ENCODE measurements at places on chromosomes 5 and 9.
A peak's percentile ranks its signal among the peaks of the same experiment; 100 is the strongest.

GRCh38 chr5:100840370-100840769, 62.7 kb downstream of the ST8SIA4 start:
- DNase-seq: no peak

DNA sequence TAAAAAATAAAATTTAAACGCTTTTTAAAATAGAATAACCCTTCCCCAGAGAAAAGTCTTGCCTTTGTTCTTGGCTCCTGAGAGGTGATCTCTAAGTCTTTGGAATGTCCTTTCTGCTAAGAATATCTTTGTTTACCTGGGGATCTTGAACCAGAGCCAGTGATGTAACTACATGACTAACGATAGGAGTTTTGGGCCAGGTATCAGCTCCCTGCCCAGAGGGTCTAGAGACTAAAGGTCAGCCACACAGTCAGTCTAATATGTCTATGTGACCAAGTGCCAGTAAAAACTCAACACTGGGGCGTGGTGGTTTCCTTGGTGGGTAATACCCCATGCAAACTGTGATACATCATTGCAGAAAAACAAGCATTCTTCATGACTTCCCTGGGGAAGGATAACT, 1351.9 kb upstream of the C9orf72 start:
- no peak for DNase-seq

GRCh38 chr9:135554718-135555117, 6.8 kb upstream of the PAEP start:
- no peak for DNase-seq

GRCh38 chr5:82918311-82919031, 158.7 kb downstream of the TMEM167A start:
- DNase-seq: no peak

GRCh38 chr5:112931473-112931872, 9.4 kb upstream of the REEP5 start:
- no peak for DNase-seq

GRCh38 chr5:89283728-89284493, 400.9 kb upstream of the MEF2C start:
- no peak for DNase-seq

- DNase-seq: no peak
These were observed 137.9 kb upstream of the BASP1 start for GRCh38 chr5:17079562-17079961.

GRCh38 chr5:151195622-151196021, 28.3 kb downstream of the CCDC69 start:
- peak; percentile 23 for DNase-seq

DNA sequence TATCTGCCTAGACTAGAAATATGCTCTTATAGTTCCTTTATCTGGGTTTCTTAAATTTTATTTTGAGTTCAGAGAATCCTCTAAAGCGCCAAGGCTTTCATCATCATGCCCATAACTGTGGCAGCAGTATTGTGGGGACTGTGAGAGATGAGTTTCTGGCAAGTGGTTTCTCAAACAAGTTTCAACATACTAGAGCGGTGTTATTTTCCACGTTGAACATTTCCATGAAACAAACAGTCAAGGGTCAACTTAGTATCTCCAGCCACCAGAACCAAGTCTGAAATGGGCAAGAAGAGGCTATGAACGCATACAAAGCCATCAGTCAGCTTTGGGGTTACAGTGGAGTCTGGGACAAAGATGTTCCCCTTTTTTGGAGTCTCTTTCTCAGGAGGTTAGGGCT, 40.3 kb downstream of the SERINC5 start:
- no peak for DNase-seq

DNA sequence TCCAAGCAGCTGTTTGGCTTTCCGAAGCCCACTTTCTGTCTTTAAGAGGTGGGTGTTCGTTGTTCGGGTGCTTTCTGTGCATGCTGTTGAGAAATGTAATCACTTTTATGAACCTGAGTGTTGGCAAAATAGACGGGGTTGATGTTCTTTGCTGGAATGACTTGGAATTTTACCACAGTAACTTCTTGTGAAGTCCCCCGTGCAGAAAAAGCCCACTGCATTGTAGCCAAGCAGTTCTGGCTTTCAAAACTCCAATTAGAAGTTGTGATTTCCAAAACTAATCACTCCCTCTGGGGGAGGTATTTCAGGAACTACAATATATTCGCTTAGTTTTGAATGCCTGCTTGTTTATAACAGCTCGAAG, 111.1 kb downstream of the PAM start:
- no peak for DNase-seq

DNA sequence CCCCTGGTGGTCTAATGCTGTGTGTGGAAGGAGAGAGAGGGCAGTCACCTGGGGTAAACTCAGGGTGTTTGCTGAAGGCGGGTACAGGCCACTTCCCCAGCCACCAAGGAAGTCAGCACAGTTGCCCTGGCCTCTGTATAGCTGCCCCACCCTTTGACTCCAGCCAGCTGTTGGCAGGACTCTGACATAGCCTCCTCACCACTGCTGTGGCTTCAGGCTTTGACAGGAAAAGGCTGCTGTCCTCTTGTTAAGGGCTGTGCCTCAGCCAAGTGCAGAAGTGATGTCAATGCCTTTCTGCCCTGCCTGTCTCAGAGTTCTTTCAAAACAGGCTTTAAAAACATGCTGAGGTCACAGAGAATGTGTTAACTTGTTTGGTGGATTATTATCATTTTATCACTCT, 487.2 kb upstream of the KLF4 start:
- no peak for DNase-seq

DNA sequence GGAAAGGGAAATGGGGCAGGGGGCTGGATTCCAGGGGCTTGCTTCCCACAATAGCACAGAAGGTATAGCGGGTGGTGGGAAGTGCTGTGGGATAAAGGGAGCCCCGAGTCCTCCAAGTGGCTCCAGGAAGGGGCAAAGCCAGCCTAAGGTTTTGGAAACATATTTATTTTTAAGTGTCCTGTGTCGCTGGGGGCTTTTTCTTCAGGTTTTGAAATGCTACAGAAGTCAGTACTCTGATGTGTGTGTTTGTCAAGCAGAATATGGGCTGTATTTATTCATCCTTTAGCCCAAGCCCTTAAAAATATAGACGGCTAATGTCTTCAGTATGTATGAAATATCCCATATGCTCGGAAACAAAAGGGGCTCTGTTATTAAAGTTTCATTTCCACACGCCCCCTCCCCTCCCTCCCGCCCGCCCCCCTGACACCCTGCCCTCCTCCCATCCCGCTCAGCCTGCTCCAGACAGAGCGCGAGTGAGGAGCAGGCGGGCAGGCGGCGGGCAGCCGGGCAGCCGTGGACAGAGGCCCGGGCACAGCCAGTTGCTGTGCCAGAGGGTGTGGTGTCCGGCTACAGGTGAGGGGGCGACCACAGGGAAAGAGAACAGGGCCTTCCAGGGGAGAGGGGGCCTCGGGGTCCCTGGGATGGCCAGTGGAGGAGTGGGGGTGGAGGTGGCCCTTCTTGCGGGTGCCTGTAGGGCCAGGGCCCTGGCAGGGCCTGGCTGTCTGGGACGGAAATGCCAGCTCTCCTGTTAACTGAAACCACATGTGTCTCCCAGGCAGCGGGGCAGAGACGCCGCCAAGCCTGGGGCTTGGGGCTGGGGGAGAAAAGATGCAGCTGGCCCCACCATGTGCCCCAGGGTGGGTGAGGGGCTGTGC, 39.6 kb upstream of the SYNPO start:
- DNase-seq: no peak

DNA sequence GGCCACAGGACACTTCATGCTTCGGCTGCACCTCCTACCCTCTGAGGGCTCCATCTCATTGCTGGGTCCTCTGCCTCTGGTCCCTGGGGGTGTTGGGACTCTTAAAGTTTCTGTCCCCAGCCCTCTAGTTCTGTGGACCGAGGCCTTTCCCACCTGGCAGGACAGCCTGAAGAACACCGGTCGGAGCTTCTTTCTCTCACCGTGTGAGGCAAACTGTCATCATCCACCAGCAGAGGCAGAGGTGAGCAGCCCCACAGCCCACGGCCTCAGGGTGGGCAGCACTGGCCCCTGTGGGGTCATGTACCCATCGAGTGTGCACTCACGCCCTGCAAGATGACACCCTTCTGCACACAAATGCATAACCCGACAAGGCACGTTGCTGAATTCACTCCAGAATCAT, 49.9 kb downstream of the IRX2 start:
- no peak for DNase-seq

DNA sequence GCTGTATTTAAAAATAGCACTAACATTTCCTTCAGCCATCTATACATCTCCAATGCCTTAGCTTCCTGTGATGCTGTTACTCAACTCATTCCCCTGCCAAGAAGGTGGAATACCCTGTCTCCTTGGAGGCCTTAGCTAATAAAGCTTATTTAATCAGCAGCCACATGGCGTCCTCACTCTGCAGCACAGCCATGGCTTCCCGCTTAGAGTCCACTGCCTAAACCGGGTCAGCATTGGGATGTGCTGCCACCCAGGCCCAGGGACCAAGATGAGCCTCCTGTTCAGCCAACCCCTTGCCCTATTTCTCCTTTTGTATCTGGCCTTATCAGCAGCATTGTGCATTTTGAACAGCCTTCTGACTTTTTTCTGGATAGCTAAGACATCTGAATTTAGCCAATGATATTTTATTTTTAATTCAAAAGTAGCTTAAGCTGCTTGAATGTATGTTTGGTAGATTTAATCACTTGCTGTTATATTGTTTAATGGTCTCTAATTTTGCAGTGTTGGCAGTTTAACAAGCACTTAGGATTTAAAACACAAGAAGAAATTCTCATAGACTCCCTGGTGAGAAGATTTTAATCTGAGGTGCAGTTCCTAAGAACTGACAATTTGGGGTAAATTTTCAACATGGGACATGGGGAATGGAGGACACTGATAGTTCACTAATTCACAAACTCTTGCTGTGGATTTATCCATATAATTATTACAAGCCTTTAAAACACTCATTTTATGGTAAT, 113.0 kb downstream of the RPS23 start:
- no peak for DNase-seq

DNA sequence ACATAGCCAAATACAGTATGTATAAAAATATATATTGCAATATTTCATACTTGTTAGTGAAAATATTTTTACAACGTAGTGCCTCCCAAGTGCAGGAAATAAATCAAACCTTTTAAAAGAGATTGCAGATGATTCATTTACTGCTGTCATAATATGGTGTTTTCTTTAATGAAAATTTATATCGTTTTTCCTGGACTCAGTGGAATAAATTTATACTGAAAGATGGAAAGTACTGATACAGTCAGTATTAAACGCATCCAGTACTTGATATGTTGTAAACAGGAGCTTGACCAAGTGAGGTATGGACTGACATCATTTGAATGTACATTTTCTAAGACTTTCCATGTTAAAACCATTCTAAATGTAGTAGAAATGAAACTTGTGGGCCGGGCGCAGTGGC, 143.4 kb upstream of the ZNF608 start:
- no peak for DNase-seq

GRCh38 chr9:84471816-84472215, 131.3 kb upstream of the SLC28A3 start:
- no peak for DNase-seq

GRCh38 chr5:9013147-9013546, 532.7 kb downstream of the SEMA5A start:
- DNase-seq: no peak

- peak; percentile 36 for DNase-seq
These were observed 640.9 kb downstream of the SEMA5A start for GRCh38 chr5:8905021-8905420.

GRCh38 chr5:87877495-87877894, 391.1 kb downstream of the TMEM161B start:
- no peak for DNase-seq

DNA sequence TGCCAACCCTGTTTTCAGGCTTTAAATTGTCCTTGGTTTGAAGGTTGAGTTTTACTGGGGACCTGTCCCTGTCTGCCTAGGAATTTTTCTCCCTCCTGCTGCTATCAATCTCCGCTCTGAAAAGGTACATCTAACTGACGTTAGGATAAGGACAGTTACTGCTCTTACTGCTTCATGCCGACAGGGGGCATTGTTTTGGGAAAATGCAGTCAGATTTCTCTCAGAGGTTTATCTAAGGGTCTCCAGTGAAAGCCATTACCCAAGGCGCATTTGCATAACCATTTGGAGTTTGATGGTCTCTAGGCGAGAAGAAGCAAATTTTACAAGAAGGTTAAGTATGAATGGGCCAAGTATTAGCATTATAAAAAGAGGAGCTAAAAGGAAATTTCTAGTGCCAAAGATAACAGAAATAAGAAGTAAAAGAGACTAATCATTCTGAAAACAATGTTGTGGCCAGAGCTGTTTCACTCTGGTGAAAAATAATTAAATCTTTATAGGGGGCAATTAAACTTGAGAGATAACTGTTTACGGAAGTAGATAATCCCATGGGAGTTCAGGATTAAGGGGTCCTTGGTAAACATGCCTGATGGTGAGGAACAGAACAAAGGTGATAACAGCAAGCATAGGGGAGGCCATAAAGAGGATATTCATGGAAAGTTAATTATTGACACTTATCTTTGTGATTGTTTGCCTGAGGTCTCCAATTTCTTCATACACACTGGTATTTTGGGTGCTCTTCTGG, 605.0 kb downstream of the MTRR start:
- DNase-seq: no peak

DNA sequence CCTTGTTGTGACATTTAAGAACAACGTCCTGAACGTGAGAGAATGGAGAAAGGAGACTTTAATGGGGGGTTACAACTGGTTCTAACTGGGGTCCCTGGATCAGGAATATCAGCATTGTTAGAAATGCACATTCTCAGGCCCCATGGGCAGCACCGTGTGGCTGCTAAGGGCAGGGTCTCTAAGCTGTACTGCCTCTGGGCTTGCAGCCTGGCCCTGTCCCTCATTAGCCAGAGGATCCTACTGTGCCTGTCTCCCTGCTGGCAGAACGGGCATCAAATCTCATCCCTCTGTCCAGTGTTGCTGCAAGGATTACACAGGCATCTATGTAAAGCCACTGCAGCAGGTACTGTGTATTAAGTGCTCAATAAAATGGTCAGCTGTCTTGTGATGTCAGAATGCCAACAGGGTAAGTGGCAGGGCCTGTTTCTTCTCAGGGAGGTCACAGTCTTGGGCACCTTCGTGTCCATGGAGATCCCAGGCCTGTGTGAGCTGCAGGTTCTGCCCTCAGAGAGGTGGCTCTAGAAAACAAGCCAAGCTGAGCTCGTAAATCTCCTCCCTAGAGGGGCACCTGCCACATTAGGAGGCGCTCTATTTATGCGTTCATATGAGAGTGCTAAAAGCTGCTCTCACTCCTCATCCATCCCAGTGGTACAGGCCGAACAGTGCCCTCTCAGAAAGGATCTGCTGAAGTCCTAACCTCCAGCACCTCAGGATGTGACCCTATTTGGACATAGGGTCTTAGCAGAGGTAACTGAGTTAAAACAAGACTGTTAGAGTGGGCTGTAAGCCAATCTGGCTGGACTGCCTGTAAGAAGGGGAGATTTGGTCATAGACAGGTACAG, 210.5 kb downstream of the GADD45G start:
- no peak for DNase-seq

DNA sequence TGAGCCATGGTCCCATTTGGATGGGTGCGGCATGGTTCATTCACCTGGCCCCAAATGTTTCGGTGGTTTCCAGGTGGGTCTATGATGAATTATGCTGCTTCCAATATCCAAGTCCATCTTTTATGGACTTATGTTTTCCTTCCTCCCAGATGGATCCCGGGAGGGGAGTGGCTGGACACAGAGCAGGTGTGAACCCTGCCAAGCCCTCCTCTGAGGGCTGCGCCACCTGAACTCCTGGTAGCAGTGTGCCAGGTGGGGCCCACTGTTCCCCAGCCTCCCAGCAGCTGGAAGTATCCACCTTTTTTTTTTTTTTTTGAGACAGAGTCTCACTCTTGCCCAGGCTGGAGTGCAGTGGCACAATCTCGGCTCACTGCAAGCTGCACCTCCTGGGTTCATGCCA, 42.9 kb downstream of the WNK2 start:
- DNase-seq: no peak

GRCh38 chr5:140571105-140571504, 6.5 kb downstream of the SLC35A4 start:
- no peak for DNase-seq
